ENCODE measurements at places on chromosomes 5 and 9.

DNA sequence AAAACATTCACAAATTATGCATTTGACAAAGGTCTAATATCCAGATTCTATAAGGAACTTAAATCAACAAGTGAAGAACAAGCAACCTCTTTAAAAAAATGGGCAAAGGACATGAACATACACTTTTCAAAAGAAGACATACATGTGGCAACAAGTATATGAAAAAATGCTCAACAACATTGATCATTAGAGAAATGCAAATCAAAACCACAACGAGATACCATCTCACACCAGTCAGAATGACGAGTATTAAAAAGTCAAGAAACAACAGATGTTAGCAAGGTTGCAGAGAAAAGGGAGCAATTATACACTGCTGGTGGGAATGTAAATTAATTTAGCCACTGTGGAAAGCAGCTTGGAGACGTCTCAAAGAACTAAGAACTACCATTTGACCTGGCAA lies 38.9 kb upstream of the TNFSF15 start:
- DNase-seq: no peak

GRCh38 chr9:127170103-127170502 lies 47.7 kb upstream of the ANGPTL2 start:
- DNase-seq: no peak

- no peak for DNase-seq
These were observed 413.4 kb upstream of the SLC30A5 start for GRCh38 chr5:68680366-68680765.

GRCh38 chr9:94147776-94148175 lies 63.5 kb downstream of the PTPDC1 start:
- DNase-seq: no peak

DNA sequence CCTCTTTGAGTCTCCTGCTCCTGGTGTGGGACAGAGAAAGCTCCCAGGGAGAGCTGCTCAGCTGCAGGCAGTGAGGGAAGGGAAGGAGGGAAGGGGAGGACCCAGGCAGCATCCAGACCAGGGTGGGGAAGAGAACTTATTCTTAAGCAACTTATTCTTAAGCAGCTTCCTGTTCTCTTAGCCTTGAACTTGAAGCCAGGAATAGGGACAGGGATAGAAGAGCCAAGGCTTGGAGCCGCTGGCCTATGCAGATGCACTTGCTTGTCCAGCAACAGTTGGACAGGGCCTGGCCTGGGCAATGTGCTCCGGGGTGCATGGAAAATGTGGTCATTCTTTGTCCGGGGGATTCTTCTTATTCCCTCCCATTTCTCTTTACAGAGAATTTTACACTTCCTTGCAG lies 31.4 kb upstream of the SPTLC1 start:
- DNase-seq: no peak

DNA sequence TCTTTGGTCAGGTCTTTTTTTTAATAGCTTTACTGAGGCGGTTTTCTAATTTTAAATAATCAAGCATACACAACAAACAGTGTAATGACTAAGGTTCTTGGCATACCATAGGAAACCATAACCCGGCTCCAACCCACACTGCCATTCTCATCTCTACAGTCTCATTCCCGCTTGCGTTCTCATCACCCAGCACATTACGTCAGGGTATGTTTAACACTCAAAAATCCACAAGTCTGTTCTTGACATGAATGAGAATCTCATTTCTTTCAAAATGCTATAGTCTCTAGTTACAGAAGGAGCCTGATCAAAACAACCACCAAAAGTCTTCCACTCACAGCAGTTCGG lies 505 bp downstream of the C5orf34 start:
- DNase-seq: no peak

DNA sequence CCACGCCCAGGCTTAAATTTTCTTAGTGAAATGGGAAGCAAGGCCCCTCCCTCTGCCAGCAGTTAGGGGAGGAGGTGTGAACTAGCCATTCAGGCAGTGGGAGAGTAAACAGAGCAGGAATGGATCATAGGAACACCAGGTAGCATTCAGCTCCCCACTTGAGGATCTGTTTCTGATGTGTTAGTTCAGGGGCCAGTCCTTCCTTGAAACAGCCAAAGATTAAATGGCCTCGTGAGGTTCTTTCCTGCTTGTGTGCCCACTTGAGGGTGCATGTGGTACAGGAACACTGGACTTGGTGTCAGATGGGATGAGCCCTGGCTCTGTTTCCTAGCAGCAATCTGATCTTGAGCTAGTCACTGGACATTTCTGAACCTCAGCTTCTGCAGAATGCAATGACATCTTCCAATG lies 21.2 kb downstream of the FAXDC2 start:
- no peak for DNase-seq

- DNase-seq: no peak
These were observed 488.3 kb downstream of the KDM4C start for GRCh38 chr9:7245976-7246580.

DNA sequence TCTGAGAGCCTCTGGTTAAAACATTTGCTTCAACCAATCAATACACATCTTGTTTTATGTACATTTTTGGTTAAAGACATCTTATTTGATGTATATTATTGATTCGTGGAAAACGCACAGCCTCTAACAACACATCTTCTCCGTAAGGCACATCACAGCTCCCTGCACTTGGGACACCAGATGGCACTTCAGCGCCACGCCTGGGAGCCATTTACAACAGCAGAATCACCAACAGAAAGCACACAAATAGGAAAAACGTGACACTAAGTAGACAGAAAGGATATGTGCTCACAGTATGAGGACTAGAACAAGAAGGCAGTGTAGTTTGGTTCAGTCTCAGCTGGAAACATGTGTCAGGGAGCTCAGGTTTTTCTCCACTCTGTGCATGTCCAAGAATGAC lies 199.7 kb downstream of the ROR2 start:
- no peak for DNase-seq

GRCh38 chr9:111615928-111616327 lies 15.2 kb upstream of the DNAJC25 start:
- no peak for DNase-seq

GRCh38 chr5:54637654-54638053 lies 120.1 kb downstream of the SNX18 start:
- no peak for DNase-seq

DNA sequence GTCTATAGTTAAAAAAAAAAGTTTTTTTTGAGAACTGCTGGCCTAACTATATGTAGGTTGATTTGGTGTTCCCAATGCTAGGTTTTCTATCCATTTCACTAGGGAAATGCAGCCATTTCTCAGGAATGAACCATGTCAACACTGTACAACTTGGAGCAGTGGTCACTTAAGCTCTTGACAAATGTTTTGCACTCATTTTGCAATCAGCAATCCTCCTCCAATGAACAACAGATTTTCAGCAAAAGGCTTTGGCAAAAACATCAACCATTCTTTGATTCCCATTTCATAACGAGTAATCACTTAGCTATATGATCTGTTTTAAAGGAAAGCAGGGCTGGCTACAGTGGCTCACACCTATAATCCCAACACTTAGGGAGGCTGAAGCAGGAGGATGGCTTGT lies 17.9 kb downstream of the STRBP start:
- no peak for DNase-seq

DNA sequence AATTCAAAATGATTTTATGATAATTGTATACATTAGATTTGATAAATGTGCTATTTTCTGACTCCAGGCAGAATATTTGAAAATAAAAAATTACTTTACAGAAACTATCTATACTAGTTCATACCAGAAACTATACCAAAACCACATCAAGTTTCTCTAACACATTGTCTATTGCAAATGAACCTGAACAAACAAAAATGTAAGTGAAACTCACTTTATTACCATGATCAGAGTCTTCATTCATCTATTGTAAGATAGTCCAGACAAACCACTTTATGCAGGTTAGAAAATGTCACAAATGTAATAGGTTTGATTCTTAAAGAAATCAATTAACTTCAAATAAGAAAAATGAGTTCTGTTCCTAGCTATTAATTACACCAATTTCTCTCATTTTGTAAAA lies 99.4 kb downstream of the OXCT1 start:
- no peak for DNase-seq

- DNase-seq: no peak
These were observed 9.6 kb downstream of the TRIP13 start for GRCh38 chr5:902129-902916.

GRCh38 chr5:125140855-125141254 lies 394.4 kb upstream of the ZNF608 start:
- DNase-seq: no peak

GRCh38 chr9:21804331-21804730 lies 1.9 kb downstream of the MTAP start:
- no peak for DNase-seq

GRCh38 chr9:2502760-2503159 lies 118.8 kb upstream of the VLDLR start:
- no peak for DNase-seq

DNA sequence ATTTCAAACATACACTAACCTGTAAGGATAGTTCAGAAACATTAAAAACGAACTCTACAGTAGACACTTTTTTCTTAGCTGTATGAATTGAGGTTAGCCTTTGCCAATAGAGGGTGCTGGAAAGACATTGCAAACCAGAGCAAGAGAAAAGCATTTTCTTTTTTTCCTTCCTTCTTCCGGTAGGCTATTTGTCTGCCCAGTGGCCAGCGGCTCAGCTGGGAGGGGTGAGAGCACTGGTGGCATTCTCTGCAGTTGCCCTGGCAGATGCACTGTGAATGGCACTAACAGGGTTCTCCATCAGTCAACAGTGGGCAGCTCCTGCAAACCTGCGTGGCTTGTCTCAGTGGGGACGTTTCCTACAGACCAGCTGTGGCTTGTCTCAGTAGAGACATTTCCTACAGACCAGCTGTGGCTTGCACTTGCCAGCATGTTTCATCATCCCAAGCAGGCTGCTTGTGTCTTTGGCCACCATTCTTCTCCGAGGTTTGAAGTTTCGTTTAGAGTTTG lies 984.5 kb upstream of the CDH18 start:
- DNase-seq: no peak

DNA sequence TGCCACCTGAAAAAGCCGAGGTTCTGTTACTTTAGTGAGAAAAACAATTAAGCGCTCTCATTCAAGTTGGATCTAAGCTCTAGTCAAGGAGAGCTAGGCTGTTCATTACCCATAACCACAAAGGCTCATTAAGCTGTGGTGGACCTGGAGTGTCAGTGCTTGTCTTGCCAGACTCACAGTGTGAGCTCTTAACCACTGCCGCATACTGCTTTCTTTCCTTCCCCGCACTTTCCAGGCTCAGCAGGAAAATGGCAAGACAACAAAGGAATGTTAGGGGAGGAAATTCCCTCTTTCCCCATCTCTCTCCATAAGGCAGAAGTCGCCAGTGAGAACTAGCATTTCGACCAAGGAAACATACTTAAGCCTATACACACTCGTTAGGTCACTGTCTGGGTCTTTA lies 467.3 kb downstream of the ENC1 start:
- DNase-seq: no peak

GRCh38 chr5:59094864-59095263 lies 512.0 kb downstream of the RAB3C start:
- no peak for DNase-seq

- no peak for DNase-seq
These were observed 2205.8 kb upstream of the ACO1 start for GRCh38 chr9:30178610-30179009.

Data from Peyer's patch (tissue), 4 donors.